ENCODE measurements at places on chromosomes 1 and 21.

DNA sequence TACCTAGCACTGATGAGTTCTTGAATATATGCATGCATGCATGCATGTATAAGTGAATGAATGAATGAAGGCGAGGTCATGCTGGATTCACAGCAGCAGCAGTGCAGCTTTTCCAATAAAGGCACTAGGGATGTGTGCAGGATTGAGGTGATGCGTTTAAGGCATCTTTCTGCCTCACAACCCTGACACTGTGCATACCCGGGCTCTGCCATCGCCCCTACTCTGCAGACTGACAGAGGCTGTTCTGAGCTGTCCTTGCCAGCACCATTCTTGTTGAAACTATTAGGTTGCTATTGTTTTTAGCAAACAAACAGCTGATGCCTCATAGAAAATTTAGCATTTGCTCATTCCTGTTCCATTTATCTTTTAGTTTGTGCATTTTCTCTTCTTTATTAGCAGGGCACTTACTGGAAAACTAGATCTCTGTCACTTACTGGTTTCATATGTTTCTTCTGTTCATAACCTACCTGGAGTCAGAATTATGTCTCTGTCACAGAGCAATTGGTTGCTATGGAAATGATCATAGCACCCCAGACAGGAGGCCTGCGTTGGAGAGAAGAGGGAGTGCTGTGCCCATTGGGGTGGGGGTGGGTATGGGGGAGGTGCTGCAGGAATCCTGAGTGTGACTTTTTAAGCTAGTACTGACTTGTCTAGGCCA lies 79.0 kb downstream of the CD58 start:
- DNase-seq, result no peak

- DNase-seq, result no peak
Observed at GRCh38 chr1:7103361-7103782, 318.1 kb downstream of the CAMTA1 start.

DNA sequence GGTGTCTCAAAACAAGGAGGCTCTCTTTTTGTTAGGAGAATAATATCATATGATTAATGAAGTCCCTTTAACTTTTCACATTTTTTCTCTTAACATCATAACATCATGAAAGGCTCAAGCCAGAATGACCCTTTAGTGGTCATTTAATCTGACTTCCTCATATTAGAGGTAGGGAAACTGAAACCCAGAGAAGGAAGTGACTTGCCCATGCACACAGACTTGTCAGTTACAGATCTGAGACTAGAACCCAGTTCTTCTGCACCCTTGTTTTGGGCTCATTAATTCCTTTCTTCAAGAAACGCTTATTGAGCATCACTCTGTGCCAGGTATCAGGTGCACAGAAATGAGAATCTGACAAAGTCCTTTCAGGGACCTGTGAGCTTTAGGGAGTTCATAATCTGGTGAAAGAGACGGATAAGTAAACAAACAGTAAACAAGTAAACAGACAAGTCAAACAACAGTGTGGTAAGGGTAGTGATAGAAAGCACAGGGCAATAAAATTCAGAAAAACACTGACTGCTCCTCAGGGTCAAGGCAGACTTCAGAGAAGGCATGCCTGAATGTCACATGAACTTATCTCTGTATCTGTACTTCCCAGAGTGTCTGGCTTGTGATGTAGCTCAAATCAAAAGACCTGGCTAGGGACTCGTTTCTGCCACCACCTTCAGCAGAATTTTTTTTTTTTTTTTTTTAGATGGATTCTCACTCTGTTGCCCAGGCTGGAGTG lies 38.3 kb upstream of the OSBPL9 start:
- no peak for DNase-seq

GRCh38 chr1:227803933-227804332 lies 11.5 kb upstream of the PRSS38 start:
- DNase-seq, result no peak

DNA sequence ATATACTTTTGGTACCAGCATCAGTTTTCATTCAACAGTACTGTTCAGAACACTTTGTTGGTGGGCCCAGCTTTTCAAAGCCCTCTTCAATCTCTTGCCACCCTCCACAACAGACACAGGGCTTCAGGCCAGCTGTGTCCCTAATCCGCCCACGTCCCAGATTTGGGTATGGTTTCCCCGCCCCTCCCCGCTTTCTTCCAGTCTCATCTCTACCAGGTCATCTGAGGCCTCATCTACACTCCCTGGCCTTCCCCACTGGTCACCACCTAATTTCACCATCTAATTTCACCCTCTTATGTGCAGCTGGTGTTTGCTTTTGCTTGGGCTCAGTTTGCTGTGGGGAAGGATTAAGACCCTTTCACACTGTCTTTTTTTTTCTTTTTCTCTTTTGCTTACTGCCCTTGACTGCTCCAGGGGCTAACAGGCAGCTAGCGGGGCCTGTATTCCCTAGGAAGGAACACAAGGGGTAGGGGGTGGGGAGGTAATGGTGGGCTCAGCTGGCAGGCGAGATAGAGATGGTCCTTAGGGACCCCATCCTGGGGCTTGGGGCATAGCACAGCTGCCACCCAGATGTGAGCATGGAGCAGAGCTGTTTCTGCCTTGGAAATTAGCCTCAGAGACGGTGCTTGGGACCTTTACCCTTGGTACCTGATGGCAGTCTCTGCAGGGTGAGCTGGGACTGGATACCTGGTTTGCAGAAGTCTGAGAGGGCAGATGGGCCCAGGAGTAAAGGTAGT lies 3.8 kb upstream of the EPB41 start:
- DNase-seq, result no peak

DNA sequence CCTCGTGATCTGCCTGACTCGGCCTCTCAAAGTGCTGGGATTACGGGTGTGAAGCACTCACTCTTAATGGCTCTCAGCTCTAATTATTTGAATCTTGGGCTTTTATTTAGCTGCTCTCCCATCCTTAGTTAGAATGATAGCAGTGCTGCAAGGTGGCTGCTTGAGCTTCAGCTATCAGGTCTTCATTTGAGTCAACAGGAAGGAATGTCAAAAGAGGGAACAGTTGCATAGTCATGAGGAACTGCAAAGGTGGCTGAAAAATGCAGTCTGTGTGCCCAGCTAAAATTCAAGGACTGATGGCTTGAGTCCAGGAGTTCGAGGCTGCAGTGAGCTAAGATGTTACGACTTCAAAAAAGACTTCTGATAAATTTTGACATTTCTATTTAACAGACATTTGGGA lies 55.6 kb downstream of the UCK2 start:
- no peak for DNase-seq

DNA sequence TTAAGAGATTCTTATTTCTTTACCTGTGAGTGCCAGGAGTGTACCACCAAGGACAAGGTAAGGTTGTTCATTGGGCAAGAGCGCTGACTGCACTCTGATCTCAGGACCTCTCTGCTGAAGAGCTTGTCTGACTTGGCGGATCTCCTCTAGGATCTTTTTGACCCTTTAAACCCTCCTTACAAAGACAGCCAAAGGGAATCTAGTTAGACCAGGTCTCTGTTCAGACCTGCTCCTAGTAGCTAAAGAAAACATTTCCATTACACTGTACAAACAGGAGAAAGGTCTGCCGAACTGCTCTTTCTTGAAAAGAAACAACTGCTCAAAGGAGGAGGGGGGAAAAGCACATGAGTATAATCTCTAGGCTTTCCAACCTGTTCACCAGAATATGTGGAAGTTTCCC lies 49.3 kb downstream of the SMYD2 start:
- DNase-seq, result no peak

GRCh38 chr1:4179914-4180735 lies 280.1 kb upstream of the C1orf174 start:
- DNase-seq, result no peak

GRCh38 chr1:48469616-48470480 lies 2.2 kb downstream of the SPATA6 start:
- no peak for DNase-seq

GRCh38 chr1:15329104-15329820 lies 80.4 kb upstream of the EFHD2 start:
- no peak for DNase-seq

- no peak for DNase-seq
Observed at GRCh38 chr1:109757936-109758786, 5.6 kb downstream of the EPS8L3 start.

Data from non-pigmented ciliary epithelial cell (primary cell).